ENCODE measurements at places on chromosomes 1 and 21.

- DNase-seq, result no peak
These were observed 110.7 kb upstream of the KIAA0040 start for GRCh38 chr1:175303201-175303707.

DNA sequence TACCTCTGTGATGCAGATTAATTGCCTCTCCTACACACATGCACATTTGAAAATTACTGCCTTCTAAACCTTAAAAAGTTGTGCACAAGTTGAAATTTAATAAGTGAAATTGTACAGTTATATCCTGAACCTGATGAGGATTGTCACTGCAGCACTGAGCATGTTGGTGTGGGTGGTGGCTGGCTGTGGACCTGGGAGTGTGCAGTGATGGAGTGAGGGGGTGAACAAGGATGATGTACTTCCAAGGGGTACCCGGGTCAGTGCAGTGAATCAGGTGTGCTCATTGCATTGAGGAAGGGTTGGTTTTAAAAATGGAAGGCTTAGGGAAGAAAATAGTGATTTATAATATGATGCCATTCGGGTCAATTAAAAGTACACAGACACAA, 24.1 kb downstream of the DIP2A start:
- DNase-seq, result no peak

DNA sequence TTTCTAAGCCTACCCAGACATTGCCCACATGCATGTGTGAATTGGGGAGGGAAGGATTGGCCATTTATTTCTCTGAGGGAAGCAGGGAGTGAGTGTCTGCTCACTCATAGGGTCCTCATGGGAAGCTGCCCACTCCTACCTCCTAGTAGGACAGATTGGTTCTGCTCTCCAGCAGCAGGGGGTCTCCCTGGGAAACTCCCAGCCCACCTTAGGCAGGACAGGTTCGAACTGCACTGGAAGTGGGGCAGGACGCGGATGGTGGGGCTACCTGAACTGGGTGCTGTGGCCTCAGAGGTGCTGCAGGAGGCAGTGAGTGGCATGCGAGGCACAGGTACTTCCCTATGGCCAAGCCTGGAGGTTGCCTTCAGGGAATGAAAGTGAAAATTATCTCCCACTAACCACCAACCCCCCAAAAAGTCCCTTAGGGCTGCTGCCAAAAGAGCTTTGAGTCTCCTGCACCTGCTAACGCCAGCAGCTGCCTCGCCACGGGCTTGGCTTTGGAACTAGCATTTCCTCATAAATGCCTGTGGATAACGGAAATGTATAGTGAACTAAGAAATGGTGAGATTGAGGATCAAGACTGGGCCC, 157.0 kb upstream of the COA6 start:
- DNase-seq, result no peak

- DNase-seq, result no peak
These were observed 306.4 kb upstream of the VAMP3 start for GRCh38 chr1:7464736-7465135.

- DNase-seq, result no peak
These were observed 18.7 kb downstream of the FAAP20 start for GRCh38 chr1:2175681-2176454.

- DNase-seq, result no peak
These were observed 12.1 kb downstream of the LDLRAD2 start for GRCh38 chr1:21823980-21824702.

GRCh38 chr1:12026586-12026985, 7.3 kb downstream of the MIIP start:
- DNase-seq, result no peak

DNA sequence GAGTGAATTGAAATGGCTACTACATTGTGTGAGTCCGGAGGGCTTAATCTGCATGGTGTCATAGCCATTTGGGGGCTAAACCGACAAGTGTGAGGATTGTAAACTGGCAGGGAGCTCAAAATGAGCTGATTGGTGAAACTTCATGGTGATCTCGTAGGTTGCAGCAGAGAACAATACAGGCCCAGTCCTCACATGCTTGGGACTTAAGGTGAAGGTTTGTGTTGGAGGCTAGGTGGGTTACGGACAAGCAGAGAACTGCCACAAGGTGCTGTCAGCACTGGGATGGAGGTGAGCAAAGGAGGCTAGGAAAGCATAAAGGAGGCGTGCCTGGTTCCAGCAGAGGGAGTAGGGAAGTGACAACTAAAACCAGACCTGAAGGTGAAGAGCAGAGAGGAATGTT, 9.4 kb downstream of the PGM1 start:
- no peak for DNase-seq

- DNase-seq, result no peak
These were observed 1.5 kb downstream of the PIGC start for GRCh38 chr1:172442404-172442803.

GRCh38 chr1:160210561-160210960, 5.4 kb downstream of the PEA15 start:
- no peak for DNase-seq

GRCh38 chr1:41618066-41618825, 133.8 kb upstream of the EDN2 start:
- no peak for DNase-seq

GRCh38 chr1:103447471-103447870, 78.0 kb upstream of the RNPC3 start:
- no peak for DNase-seq

DNA sequence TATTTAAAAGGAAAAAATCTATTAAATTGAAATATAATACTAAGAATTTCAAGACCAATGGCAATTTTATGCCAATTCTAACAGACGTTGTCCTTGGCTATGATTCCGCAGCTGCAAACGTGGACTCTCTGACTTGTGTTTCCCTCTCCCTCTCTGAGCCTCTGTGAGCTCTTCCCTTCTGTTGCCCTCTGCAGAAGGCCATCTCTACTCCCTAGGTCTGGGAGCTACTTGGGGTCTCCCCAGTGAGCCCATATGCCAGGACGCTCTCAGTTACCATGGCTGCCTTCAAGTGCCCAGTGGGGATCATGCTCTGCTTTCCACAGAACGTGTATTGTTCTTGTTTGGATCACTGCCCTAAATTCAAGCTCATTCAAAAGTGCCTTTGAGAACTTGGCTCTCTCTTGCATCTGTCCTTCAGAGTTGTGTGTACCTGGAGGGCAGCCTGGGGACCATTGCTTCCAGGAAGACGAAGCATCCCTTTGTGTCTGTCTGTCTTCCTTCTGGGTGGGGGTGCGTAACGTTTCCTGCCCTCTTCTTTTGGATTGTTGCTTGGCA, 97.5 kb upstream of the TSPAN2 start:
- DNase-seq, result no peak

DNA sequence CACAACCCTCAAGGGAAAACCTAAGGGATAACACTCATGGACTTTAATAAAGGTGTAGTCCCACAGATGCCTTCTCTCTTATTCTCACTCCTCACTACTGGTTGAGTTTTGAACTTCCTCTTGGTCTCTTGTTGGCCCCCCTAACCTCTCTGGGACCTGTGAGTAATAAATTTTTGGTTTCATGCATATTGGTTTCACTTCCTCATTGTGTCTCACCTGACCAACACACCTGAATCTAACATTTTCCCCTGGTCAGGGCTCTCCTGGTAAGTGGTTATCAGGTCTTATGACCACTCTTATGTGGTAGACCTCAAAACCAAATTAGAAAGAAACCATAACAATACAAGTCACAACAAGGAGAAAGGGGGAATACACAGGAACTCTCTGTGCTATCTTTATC, 60.5 kb upstream of the PRMT6 start:
- no peak for DNase-seq

- no peak for DNase-seq
These were observed 58.2 kb downstream of the ITSN1 start for GRCh38 chr21:33700491-33700890.

GRCh38 chr1:18380288-18380687, 100.4 kb upstream of the KLHDC7A start:
- no peak for DNase-seq

GRCh38 chr21:45130324-45130774, 56.0 kb downstream of the ADARB1 start:
- no peak for DNase-seq

GRCh38 chr1:9315411-9316079, 22.9 kb downstream of the SPSB1 start:
- no peak for DNase-seq

- DNase-seq, result no peak
These were observed 235.1 kb downstream of the NRIP1 start for GRCh38 chr21:14829685-14830084.

- DNase-seq, result no peak
These were observed 6.6 kb downstream of the GNG4 start for GRCh38 chr1:235642943-235643371.

GRCh38 chr21:42277593-42277992, 37.6 kb downstream of the TFF3 start:
- DNase-seq, result no peak

- DNase-seq, result no peak
These were observed 2.8 kb upstream of the LSM10 start for GRCh38 chr1:36400514-36400824.

- DNase-seq, result no peak
These were observed 5.5 kb upstream of the OLFML2B start for GRCh38 chr1:162029157-162029556.

- DNase-seq, result no peak
These were observed 63.5 kb downstream of the MORN1 start for GRCh38 chr1:2327841-2328240.

DNA sequence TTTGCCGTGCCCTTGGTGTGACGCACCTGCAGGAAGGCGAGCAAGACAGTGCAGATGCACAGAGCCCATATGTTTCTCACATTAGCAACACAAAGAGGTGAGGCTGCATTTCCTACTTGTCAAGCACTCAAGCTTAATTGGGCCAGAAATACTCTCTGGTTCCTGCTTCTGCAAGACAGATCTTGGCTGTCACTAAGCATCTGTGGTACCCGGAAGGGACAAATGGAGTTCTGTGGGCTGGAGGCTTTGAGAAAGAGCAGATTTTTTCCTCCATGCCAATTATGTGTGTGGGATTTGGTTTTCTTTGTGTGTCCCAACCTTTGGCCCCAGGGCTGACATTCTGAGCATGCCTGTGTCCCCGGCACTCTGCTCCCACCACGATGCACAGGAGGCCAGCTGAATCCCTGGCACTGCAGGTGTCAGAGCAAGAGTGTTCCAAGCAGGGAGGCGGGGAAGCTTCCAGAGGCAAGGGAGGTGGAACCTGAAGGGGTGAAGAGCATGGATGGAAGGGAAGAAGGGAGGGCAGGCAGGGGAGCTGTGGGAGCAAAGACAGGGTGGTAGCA, 52.0 kb upstream of the STUM start:
- DNase-seq, result no peak

GRCh38 chr1:28950006-28950405, 35.6 kb downstream of the EPB41 start:
- DNase-seq, result no peak

- no peak for DNase-seq
These were observed 16.1 kb downstream of the FASLG start for GRCh38 chr1:172674831-172675613.

DNA sequence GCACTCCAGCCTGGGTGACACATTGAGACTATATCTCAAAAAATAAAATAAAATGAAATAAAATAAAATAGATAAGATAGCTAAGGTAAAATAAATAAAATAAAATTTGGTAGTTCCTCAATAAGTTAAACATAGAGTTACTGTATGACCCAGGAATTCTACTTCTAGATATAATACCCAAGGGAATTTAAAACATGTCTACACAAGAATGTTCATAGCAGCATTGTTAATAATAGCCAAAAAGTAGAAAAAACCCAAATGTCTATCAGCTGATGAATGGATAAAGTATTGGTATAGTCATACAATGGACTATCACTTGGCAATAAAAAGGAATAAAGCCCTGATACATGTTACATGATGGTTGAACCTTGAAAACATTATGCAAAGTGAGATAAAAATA, 47.8 kb downstream of the CEP350 start:
- DNase-seq, result no peak

GRCh38 chr1:101996825-101997465, at the start of gene OLFM3:
Gene OLFM3, minus strand, starts transcription at chr1:101996926.
- DNase-seq, result no peak

DNA sequence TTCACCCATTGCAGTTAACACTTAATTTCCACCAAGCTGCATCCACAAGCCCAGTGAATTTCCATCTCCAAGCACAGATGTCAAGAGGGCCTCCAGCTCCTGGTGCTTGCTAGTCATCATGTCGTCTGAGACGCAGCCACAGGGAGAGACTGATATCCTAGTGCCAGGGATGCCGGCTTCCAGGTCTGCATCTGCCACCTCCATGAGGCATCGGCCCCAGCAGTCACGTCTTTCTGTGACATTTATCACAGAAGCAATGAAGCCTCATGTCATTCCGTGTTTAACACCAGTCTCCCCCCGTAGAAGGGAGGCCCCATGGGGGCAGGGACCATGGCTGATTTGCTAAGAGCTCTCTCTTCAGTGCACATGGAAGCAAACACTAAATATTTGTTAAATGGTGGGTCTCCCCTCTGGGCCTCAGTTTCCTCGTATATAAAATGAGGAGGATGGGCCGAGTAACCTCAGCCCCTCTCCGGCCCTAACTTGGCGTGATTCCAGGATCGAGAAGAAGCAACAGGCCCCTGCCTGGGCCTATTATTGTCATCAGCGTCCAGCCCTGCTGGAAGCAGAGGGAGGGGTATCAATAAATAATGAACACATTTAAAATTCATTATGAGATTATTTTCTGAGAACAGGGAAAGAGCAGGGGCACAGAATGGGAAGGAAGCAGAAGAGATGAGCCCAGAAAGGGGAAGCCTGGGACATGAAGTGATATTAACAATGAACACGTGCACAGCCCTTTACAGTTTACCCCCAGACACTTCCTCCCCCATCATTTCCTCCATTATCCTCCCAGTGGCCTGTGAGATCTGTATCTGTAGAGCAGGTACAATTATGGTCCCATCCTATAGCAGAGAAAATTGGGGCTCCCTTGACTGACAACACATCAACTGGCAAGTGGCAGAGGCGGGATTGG, 837 bp upstream of the C1QB start:
- DNase-seq, result no peak

GRCh38 chr1:223803211-223803610, 42.5 kb downstream of the TP53BP2 start:
- DNase-seq, result no peak

GRCh38 chr1:222976453-222976852, 161.6 kb downstream of the DISP1 start:
- DNase-seq, result no peak

GRCh38 chr1:80994934-80995333, 805.8 kb upstream of the ADGRL2 start:
- no peak for DNase-seq

DNA sequence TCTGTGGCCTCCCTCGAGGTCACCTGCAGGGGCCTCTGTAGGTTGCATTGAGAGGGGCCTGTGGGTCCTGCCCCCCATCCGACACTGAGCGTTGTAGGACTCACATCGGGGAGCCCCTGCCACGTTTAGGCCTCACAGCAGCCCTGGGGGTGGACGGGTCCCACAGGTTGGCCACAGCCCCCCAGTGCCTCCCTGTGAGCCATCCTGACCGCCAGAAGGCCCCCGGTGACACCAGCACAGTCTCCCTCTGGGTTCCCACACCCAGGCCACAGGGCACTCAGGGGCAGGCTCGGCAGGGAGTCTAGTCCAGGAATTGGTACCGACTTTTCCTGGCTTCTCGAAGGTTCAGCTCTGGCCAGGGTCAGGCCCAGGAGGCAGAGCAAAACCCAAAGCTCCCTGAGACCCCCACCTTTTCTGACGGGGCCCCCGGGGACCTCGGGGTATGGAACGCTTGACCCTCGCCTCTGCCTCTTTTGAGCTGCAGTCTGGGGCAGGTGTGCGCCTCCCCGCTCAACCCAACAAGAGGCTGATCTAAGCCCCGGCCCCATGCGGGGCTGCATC, 13.9 kb upstream of the POFUT2 start:
- DNase-seq, result no peak

GRCh38 chr1:9437961-9438430, 101.3 kb upstream of the SLC25A33 start:
- no peak for DNase-seq

Data from GOT3 (cell line).